Peyer's patch (tissue), 4 donors: ENCODE measurements at places on chromosomes 13 and 19. TPM values are rescaled to one million over a fixed set of nuclear protein-coding genes. Genes with fewer than 3 reads are reported as not detected.

- no peaks in the 10 kb centered on the region for H3K36me3 ChIP-seq
- H3K27ac ChIP-seq, result no peak overlapping the region
- DNase-seq, result no peak
- H3K4me1 ChIP-seq, result no peaks in the 10 kb centered on the region
- H3K27me3 ChIP-seq, result no peaks in the 10 kb centered on the region
Measured at GRCh38 chr13:43196750-43197370, 173.5 kb downstream of the DNAJC15 start.

ZNF415 gene
- total RNA-seq, result 2.2 TPM

GRCh38 chr13:32674503-32674902, 88.3 kb downstream of the PDS5B start:
- no peak for DNase-seq
- peaks cover 14% of the 10 kb centered on the region for H3K36me3 ChIP-seq
- no peaks in the 10 kb centered on the region for H3K4me1 ChIP-seq
- no peaks in the 10 kb centered on the region for H3K27me3 ChIP-seq

- H3K27ac ChIP-seq, result no peak overlapping the region
- no peaks in the 10 kb centered on the region for H3K4me1 ChIP-seq
- no peaks in the 10 kb centered on the region for H3K27me3 ChIP-seq
- DNase-seq, result no peak
Measured at GRCh38 chr13:57740719-57741118, 109.2 kb downstream of the PCDH17 start.

- H3K27me3 ChIP-seq, result no peaks in the 10 kb centered on the region
- H3K4me3 ChIP-seq, result no peak overlapping the region
- DNase-seq, result no peak
- H3K36me3 ChIP-seq, result no peaks in the 10 kb centered on the region
- no peak overlapping the region for H3K27ac ChIP-seq
Measured at GRCh38 chr13:103213152-103213551, 146.9 kb upstream of the SLC10A2 start.
